NCI-H2171 treated with DMSO at 0.1 percent for 48 hours (cell line): ENCODE measurements at places on chromosomes 5 and 9.
A peak's percentile ranks its signal among the peaks of the same experiment; 100 is the strongest.

GRCh38 chr5:86526811-86527348 lies 90.9 kb upstream of the COX7C start:
- no peak for DNase-seq

DNA sequence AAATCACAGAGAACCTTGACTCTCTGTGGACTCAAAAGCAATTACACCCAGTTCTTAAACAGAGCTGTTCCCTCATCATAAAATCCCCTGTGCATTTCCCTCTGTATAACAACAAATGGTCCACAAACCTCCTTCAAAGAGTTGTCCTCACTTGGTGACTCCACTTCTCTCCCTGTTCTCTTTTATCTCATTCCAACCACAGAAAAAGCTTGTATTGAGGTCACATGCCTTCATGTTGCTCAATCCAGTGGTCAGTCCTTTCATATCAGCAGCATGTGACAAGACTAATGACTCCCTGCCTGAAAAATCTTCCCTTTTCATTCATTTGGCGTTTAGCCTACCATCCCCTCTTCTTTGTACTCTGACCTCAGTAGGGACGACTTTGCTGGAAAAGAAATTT lies 158.0 kb downstream of the DEPDC1B start:
- no peak for DNase-seq

- no peak for DNase-seq
Measured at GRCh38 chr9:5485378-5486085, 24.8 kb upstream of the PDCD1LG2 start.

DNA sequence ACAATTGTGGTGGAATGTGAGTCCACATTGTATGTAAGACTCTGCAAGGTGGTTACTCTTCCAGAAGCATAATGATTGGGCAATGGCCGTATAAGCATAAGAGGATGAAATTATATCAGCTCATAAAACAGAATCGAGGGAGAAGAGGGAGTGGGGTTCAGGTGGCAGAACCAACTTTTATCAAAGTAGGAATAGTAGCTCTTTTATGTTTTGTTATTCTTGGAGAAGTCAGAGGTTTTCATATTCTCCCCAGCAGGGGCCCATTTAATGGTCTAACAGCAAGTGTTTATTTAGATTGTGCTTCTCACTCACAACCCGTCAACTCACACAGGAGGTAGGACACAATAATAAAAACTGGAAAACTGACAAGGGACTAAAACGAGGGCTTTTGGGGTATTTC lies 291.3 kb upstream of the CD180 start:
- no peak for DNase-seq

DNA sequence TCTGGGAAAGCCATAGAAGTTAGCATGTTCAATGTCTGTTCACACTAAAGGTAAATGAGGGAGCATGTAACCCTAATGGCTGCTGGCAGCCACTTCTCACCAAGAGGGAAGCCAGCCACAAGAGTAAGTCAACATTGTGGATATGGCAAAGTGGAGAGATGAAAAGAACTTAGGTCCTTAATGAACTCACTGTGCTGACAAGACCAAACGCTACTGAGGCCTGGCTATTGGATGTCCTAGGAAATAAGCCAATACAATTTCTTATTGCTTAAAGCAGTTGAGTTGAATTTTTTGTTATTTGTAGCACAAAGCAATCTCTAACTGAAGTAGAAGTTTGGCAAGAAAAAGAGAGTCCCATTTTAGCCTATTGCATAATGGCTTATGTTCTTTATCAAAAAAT lies 6.8 kb downstream of the GPR150 start:
- no peak for DNase-seq

- no peak for DNase-seq
Measured at GRCh38 chr9:136374183-136374575, 710 bp upstream of the CARD9 start.

- DNase-seq: no peak
Measured at GRCh38 chr9:5470122-5470521, 19.8 kb downstream of the CD274 start.

DNA sequence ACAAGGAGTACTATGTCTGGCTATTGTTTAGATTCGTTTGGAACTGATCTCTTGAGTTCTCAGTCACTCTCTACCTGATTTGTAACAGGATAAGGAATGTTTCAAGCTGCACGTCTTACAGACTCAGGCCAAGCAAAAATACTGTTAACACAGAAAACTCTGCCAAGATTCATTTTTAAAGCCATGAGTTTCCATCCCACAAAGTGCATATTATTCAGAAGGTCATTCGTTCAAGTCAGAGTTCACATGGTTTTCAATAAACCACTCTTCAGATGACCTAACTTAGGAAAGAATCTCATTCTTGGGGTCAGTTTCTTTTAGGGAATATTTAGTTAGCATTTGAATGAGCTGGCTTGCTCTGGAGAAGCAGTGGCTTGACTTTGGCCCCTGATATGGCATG lies 49.3 kb downstream of the F2R start:
- no peak for DNase-seq

- no peak for DNase-seq
Measured at GRCh38 chr9:87766697-87767096, 40.8 kb downstream of the CTSL start.

DNA sequence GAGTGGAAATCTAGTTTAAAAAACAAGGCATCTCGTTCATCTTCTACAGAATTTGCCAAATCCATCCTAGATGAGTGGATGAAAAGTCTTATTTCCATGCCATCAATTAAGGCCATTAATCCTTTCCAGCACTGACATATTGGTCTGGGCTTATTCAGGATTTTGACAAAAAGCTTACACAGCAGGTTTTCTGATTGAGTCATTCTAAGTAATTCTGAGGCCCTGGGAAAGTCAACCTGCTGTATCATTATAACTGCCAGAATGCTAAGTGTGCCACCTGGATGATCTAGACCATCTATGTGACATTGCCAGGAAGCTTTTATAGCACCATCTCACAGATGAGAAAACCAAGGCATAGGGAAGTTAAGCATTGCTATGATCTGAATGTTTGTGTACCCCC lies 132.1 kb upstream of the MAP3K1 start:
- DNase-seq: no peak

DNA sequence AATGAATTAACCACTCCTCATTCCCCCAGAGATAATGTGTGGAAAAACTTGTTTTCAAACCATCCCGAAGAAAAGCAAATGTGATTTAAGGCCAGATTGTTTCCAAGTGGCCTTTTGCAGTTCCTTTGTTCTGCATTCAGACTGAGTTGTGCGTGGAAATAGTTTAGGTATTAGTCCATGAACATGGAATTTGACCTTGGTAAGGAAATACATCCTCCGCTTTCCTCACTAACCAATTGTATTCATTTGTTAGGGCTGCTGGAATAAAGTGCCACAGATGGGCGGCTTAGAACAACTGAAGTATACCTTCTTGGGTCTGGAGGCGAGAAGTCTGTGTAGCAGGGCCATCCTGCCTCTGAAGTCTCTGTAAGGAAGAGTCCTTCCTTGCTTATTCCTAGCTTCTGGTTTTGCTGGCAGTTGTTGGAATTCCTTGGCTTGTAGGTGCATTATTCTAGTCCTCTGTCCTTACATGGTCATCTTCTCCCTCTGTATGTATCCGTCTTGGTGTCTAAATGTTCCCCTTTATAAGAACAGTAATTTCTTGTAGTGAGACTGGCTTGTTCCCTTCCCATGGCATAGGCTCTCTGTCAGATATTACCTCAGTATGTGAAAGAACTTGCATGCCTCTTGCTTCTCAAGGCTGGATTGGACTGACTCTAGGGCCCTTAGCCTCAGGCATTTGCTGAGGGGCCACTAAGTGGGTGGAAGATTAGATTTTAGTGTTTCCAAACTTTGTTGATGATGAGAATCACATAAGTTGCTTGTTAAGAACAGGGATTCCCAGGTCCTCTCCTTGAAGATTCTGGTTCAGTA lies 53.9 kb downstream of the RAI14 start:
- DNase-seq: no peak

DNA sequence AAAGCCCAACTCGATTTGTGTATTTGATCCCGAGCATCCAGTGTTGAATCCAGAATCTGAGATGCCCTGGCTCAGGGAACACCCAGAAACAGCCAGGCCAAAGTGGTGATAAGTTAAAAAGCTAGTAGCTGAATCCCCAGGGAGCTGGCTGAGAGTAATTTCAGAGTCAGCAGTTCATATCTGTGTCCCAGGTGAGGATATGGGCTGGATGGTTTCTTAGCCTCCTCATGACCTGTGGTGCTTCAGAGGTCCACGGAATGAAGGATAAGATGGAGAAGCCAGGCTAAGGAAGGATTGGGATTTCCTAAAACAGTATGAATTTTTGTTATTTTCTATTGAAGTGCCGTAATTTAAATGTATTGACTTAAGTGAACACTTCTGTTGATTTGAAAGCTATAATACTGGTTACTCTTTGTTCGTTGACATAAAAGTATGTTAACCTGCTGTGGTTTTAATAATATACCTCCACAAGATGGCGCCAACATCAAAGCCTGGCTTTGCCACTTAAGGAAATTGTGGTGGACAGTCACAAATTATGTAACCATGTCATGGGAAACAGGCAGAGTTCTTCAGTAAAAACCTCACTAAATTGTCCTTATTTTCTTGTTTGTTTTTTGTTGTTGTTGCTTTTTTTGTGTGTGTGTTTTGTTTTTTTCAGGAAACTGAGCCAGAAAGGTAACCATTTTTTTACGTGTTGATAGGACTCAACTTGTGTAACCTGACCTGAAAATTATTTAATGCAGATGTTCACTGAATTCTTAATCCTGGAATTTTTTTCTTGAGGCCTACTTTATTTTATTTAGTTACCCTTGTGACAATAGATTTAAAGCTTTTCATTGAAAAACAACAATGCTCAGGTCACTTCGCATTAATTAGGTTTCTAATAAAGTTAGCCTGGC lies 11.4 kb downstream of the MTAP start:
- DNase-seq: peak; percentile 31

DNA sequence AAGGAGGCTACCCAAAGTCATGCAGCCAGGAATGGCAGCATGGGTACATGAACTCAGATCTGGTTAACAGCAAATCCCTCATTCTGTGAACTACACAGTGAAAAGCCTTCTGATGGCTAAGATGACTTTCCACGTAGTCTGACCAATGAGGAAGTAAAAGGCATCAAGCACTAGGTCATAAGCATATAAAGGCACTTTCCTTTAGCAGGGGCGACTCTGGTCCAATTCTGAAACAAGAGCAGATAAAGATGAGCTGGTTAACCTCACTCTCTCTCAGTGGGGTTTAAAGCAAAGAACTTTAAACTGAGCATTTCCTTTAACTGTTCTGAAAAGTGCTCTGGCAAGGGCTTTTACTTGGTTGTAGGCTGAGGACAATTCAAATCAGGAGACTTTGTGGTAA lies 21.1 kb downstream of the PSMB7 start:
- no peak for DNase-seq

- no peak for DNase-seq
Measured at GRCh38 chr9:113151696-113152630, 1.2 kb downstream of the SLC31A2 start.

DNA sequence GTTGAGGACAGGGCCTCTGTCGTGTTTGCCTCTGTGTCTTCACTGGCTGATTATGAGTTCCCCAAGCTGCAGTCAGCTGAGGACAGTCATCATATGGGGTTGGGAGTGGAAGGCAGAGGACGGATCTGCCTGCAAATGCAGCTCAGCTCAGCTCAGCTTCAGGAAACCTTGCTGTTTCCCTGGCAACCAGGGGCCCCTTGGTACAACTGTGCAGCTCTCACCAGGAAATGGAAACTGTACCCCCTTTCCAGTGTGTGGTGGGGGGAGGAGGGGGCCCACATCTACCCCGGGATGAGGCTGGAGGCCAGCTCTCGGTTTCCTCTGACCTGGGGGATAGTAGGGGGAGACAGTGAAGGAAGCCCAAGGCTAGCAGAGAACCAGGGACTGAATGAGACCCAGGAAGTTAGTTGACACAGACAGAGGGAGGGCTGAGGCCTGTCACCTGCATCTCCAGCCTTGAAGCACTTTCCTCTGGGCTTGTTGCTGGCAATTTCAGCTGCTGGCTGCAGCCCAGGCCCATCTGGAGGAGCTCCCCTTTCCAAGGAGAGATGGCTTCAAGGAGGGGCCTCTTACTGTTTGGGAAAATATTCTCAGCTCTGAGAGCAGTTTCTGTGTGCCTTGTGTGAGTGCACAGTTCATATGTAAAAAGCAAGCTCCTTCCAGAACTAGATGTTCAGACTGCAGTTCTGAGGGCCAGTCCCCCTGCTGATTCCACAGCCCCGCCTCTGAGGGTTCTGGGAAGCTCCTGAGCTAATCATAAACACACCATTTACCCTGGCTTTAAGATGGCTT lies 6.9 kb downstream of the ANXA6 start:
- DNase-seq: peak; percentile 64

DNA sequence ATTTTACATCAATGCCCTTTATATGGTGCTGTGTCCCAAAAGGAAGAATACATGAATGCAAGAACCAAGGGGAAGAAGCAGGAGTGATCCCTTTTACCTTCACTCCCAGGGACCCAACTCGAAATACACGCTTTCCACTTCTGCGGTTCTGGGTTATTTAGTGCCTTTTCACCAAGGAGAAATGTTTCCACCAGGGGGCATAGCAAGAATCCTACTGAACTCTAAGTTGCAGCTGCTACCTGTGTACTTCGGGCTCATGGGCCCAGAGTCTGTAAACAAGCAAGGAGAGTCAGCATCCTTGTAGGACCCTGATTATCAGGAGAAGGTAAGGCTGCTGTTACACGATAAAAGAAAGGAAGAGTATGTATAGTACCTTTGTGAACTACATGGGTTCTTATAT lies 45.7 kb downstream of the DPYSL3 start:
- no peak for DNase-seq

GRCh38 chr5:50325237-50325832 lies 115.8 kb downstream of the EMB start:
- DNase-seq: peak; percentile 47

GRCh38 chr5:127112347-127112864 lies 39.1 kb upstream of the C5orf63 start:
- DNase-seq: no peak

GRCh38 chr5:168114444-168115017 lies 176.9 kb upstream of the WWC1 start:
- DNase-seq: peak; percentile 21

GRCh38 chr5:158484150-158484549 lies 615.6 kb downstream of the EBF1 start:
- peak; percentile 31 for DNase-seq

DNA sequence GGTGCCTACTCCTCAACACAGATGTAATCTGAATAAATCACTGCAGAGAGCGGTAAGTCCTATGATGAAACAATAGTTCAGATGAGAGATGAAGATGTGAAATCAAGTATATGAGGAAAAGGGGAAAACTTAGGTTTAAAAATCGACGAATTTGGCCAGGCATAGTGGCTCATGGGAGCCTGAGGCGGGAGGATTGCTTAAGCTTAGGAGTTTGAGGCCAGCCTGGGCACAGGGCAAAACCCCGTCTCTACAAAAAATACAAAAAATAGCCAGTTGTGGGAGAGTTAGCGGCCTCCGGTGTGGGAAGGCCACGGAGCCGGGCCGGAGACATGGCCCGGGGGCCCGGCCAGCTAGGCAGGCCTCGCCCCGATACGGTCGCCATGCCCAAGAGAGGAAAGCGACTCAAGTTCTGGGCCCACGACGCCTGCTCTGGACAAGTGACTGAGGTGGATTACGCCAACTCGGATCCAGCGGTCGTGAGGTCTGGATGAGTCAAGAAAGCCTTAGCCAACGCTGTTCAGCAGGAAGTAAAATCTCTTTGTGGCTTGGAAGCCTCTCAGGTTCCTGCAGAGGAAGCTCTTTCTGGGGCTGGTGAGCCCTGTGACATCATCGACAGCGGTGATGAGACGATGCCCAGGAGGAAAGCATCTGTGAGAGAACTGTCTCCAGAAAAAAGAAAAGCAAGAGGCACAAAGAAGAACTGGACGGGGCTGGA lies 62.8 kb upstream of the SUB1 start:
- no peak for DNase-seq
